ENCODE measurements at places on chromosomes 16 and 17.

DNA sequence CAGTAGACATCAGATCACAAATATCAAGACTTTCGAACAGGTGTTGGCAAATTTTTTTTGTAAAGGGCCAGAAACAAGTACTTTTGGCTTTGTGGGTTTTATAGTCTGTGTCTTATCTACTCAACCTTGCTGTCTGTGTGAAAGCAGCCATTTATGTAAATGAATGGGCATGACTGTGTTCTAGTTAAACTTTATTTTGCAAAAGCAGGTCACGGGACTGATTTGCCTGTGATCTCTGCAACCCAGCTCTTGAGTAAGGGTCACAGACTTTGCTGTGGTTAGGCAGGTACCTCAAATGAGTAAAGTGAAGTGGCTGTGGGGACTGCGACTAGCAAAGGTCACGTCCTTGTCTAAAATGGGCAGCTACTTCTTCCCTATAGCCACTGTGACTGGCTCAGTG lies 136.5 kb downstream of the FTO start:
- no peak for DNase-seq

DNA sequence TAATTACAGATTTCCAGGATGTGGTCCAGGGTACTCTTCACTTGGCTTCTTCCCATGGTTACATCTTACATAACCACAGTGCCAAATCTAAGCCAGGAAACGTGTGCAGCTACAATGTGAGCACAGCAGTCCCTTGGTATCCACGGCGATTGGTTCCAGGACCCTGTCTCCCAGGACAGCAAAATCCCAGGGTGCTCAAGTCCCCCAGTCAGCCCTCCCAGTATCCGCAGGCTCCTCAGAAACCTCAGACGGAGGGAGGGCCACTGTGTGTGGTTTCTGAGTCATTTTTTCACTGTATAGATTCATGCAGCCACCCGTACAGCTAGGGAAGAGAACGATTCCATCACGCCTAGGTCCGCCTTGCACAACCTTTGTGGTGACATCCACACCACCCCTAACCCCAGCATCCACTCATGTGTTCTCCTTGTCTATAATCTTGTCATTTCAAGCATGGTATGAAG lies 11.1 kb upstream of the ATP2C2 start:
- DNase-seq = no peak

GRCh38 chr17:75074532-75074931 lies 13.2 kb upstream of the SLC16A5 start:
- DNase-seq = no peak

GRCh38 chr17:32772453-32773025 lies 104.4 kb downstream of the MYO1D start:
- no peak for DNase-seq

GRCh38 chr17:57067162-57067561 lies 17.9 kb upstream of the AKAP1 start:
- no peak for DNase-seq

- peak; percentile 5 for DNase-seq
These were observed 673 bp upstream of the CHD9 start for GRCh38 chr16:53053967-53054669.

GRCh38 chr17:75734674-75735294 lies 13.5 kb downstream of the ITGB4 start:
- DNase-seq = no peak

DNA sequence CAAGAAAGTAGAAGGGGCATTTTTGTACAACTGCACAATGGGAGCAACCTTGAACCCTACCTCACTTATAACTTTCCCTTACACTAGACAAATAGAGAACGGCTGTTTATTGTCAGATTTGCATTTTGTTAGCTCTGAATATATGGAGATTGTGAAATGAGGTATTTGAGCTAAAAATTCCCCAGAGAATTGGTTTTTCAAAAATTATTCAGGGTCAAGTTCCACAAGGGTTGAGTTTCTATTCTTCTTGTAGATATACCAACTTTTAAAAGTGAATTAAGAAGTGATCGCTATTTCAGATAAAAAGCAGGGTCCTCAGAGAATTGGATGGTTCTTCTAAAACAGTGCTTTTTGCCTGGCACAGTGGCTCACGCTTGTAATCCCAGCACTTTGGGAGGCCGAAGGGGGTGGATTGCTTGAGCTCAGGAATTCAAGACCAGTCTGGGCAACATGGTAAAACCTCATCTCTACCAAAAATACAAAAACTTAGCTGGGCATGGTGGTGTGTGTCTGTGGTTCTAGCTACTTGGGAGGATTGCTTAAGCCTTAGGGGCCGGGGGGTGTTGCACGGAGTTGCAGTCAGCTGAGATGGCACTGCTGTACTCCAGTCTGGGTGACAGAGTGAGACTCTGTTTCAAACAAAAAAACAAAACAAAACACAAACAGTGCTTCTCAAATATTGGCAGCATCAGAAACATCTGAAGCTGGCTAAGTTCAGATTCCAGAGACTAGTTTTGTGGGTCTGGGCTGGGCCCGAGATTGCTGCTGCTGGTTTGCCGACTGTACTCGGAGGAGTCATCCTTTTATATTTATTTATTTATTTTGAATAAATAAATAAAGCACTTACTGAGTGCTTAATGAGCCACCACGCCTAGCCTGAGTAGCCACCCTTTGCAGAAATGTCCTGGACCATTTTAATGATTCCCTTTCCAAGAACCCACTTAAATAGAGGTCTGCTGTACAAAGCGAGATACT lies 50.9 kb downstream of the PECAM1 start:
- no peak for DNase-seq

DNA sequence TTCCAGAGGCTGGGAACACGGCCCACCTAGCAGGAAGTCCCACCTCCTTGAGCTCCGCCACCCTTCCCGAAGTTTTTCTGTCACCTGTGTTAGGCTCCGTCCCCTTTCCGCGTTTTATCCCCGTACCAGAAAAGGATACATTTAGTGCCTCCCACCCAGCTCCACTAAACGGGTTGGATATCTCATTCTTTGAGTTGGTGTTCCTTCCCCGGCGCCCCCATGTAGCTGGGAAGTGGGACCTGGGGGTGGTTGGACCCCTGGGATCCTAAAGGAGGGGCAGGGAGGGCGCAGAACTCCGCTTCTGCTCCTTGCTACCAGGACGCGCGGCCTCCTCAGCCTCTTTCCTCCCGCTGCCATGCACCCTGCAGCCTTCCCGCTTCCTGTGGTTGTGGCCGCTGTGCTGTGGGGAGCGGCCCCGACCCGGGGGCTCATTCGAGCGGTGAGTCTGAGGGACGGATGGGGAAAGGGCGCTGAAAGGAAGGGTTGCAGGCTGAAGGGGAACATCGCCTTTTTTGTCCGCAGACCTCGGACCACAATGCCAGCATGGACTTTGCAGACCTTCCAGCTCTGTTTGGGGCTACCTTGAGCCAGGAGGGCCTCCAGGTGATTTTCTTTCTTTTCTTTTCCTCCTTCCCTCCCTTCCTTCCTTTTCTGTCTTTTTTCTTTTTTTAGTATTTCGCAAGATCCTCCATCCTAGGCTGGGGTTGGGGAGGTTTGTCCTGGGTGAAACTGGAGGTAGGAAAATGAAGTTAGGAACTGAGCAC lies 669 bp downstream of the RNF167 start:
- DNase-seq = peak; percentile 65

GRCh38 chr17:49031965-49032928 lies 35.1 kb downstream of the IGF2BP1 start:
- peak; percentile 35 for DNase-seq

- no peak for DNase-seq
These were observed 23.2 kb downstream of the MYH3 start for GRCh38 chr17:10633738-10634379.

DNA sequence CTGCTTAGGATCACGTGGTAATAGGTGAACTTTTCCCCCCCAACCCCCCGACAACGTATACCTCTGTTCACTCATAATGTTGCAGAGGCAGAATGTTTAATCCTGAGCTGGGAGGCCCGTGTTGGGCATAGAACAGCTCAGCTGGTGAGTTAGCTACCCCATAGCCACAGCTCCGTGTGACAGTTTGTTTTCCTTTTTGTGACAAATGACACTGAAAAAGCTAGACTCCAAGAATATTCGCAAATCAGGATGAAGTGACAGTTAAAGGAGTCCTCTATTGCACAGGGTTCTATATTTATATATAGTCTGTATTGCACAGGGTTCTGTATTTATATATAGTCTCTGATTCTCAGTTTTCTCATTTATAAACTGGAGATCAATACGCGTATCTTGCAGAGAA lies 33.8 kb downstream of the MYH13 start:
- no peak for DNase-seq

DNA sequence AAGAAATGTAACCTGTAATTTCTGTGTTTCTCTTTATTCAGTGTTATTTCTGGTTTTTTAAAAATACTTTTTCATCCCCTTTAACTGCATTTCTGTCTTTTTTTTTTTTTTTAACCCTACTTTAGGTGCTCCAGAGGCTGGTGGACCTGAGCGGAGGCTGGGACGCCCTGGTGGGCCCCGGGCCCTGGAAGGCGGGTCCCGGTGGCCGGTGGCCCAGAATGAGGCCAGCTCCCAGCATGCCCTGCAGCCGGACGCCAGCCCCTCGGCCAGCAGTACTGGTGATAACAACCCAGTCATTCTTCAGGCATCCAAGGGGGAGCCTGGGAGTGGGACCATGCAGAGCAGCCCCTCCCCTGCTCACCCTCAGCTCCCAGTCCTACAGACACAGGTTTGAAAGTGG lies 1.5 kb downstream of the SRCAP start:
- DNase-seq = no peak
